Stimulated activated naive CD8-positive, alpha-beta T cell treated with anti-CD3 and anti-CD28 coated beads, Interleukin-15, amount 100 ng/mL, for 72 hours (primary cell): ENCODE measurements at places on chromosomes 3 and 15.

GRCh38 chr3:56974247-56974930 is 86.1 kb upstream of the SPATA12 start:
- no peak for DNase-seq

GRCh38 chr3:58560771-58561311 is 16.4 kb downstream of the FAM107A start:
- DNase-seq, result no peak

GRCh38 chr3:16060358-16060852 is 114.1 kb upstream of the GALNT15 start:
- no peak for DNase-seq

- DNase-seq, result no peak
Observed at GRCh38 chr3:128725547-128726022, 398 bp upstream of the RAB7A start.

DNA sequence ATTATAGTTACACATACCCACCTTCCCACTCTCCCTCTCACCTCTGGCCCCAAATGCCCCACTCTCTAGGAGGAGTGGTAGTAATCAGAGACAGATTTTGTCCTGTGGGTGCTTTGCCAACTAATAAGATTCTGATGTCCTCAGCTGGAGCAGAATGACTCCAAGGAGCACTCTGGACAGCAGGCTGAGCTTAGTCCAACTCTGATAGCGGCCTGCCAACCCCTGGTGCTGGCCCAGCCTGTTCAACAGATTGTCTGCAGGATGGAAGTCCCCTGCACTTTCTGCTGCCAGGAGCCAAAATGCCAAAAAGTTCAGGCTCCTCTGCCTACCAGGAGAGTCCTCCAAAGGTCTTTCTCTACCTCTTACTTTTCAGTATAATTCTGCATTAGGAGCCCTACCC is 160.5 kb upstream of the UMPS start:
- DNase-seq, result no peak

GRCh38 chr3:196440696-196441095 is 8.5 kb upstream of the UBXN7 start:
- DNase-seq, result no peak

DNA sequence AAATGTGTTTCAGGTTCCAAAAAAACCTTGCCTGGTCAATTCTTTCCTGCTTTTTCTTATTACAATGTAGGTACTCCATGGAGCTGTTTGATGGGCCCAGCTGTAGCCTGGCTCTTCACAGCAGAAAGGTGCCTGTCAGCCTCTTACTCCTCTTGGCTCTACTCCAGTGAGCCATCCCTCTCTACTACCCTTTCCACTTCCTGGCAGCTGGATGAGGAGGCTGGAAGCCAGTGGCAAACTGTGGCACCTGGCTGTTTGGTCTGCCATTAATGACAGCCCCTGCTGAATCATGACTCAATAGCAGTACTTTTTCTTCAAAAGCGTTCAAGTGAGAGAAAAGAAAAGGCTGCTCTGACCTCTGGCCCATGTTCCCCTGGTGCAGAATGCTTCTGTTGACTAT is 618.1 kb downstream of the PYDC2 start:
- DNase-seq, result no peak

DNA sequence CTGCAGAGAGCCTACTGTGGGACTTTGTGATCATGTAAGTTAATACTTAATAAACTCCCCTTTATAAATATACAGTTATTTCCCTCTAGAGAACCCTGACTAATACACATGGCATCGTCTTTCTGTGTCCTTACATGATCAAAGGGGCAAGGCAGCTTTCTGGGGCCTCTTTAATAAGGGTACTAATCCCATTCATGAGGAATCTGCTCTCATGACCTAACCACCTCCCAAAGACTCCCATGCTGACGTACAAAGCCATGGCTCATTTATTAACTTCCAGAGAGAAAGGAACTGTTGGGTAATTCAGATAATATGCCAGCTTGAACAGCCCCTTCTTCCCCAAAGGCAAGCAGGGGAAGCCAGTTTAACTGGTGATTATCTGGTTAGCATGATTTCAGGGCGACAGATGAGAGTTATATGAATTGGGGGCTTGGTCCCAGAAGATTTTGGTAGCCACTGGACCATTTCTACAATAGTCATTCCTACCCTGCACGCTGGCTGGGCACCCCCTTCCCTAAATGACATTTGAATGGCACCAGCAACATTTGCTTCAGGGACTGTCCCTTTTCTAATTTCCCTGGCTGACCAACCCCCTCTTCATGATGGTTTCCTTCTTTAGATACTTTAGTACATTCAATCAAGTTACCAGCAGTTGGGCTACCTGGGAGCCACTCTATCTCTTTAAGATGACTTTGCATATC is 83.6 kb upstream of the C3orf80 start:
- DNase-seq, result no peak

DNA sequence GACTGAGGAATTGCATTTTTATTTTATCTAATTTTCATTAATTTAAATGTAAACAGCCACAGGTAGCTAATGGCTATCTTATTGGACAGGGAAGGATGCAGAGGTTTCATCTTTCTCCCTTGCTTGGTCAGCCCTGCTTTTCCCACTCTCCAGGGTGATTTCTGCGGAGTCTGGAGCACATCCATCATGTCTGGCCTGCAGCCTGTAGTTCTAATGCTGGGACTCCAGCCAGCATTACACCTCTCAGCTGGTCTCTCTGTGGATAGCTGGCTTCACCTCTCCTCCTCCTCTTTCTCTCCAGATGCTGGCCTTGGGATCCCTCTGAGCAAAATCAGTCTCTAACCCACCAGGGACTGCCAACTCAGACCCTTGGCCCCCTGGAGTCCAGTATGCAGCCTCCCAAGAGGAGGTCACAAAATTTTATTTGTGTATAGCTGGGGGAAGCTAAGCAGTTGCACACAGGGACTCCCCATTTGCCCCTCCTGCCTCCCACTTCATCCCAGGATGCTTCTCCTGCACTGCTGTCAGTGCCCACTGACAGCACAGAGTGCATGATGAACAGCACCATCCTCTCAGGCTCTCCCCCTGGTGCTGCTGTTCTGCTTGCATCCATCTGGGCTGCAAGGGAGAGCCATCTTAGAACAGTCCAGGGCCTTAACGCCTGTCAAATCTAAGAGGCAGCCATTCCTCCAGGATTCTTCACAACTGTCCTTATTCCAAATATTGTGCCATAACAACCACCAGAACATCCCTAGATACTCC is 1.7 kb downstream of the BFSP2 start:
- DNase-seq, result no peak

- no peak for DNase-seq
Observed at GRCh38 chr3:101842935-101843330, 6.4 kb upstream of the NFKBIZ start.

GRCh38 chr3:188956839-188957489 is 214.8 kb upstream of the TPRG1 start:
- DNase-seq, result no peak

DNA sequence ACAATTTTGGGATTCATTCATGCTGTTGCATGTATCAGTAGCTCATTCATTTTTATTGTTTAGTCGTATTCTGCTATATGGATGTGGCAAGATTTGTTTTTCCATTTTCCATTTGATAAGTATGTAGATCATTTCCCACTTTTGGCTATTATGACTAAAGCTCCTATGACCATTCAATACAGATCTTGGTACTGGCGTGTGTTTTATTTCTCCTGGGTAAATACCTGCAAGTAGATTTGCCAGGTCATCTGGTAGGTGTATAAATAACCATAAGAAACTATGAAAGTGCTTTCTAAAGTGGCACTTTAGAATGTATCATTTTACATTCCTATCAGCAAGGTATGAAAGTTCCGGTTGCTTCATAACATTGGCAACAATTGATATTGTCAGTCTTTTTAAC is 124.6 kb downstream of the TNIK start:
- DNase-seq, result no peak

DNA sequence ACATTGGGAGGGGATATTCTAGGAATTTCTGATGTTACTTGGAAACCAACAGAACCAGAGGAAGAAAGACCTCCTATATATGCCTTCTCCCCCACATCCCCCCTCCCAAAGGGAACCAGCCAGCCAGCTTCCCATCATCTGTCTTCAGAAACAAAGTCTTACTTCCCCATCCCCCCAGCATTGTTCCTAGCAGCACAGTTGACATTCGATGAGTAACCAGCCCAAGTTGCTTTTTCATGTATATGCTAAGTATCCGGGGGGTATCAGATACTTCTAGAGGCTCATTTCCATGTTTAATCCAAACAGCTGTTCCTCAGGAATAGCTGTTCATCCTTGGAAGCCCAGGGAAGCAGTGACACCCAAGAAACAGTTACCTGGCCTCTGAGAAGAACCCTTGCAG is 16.0 kb downstream of the RMDN3 start:
- no peak for DNase-seq

DNA sequence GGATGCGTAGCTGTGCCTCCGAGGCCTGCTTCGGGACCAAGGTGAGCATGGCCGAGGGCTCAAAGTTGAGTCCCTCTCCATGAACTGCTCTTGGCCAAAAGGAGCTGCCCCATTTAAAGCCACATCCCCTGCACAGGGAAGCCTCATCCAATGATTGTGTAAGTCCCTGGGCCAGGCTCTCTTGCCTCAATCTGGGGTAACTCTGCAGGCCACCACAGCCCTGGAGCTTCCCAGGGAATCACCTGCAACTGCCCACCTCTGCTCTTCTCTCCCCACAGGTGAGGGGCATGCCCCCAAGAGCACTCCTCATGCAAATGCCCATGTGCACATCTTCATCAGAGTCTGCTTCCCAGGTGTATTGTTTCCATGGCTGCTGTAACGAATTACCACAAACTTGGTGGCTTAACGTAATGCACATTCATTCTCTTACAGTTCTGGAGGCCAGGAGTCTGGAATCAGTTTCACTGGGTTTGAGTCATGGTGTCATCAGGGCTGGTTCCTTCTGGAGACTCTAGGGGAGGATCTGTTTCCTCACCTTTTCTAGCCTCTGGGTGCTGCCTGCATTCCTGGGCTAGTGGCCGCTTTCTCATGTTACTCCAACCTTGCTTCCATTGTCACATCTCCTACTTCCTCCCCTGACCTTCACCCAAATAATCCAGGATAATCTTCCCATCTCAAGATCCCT is 25.0 kb upstream of the LOXL1 start:
- DNase-seq, result no peak

- no peak for DNase-seq
Observed at GRCh38 chr3:115806501-115806900, 183.2 kb downstream of the GAP43 start.

- DNase-seq, result no peak
Observed at GRCh38 chr3:148598619-148599018, 99.1 kb upstream of the AGTR1 start.

DNA sequence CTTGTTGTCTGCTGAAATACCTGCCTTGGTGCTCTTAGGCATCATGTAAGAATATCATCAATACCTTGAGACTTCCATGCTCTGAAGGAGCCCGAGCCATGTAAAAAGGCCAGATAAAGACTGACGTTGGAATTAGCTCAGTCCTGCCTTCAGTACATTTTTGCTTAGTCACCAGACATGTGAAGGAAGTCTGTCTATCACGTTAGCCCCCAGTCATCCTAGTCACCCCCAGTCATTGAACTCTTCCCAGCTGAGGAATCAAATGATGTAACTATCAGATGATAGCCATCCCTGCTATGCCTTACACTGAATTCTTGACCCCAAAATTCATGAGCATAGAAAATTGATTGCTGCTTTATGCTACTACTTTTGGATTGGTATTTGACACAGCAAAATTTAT is 351.2 kb upstream of the SGO1 start:
- DNase-seq, result no peak

- no peak for DNase-seq
Observed at GRCh38 chr15:84722628-84723027, 6.7 kb upstream of the SEC11A start.

GRCh38 chr3:110808630-110809029 is 263.0 kb upstream of the NECTIN3 start:
- DNase-seq, result no peak

DNA sequence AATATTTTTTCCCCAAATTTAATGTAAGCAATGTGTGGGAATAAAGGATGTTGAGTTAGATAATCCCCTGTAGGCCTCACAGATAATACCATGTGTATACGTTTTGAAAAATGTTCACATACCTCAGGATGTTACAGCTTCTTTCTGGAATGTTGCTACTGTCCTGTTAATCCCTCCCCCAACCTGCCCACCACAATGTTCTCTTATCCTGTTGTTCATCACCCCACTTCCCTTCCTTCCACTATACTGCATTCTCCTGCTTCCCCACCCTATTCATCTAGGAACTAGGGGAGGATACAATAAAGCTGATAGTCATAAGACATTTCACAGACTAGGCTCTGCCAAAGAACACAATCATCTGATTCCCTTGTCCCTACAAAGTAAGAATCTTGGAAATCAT is 92.1 kb downstream of the IGF2BP2 start:
- DNase-seq, result no peak

DNA sequence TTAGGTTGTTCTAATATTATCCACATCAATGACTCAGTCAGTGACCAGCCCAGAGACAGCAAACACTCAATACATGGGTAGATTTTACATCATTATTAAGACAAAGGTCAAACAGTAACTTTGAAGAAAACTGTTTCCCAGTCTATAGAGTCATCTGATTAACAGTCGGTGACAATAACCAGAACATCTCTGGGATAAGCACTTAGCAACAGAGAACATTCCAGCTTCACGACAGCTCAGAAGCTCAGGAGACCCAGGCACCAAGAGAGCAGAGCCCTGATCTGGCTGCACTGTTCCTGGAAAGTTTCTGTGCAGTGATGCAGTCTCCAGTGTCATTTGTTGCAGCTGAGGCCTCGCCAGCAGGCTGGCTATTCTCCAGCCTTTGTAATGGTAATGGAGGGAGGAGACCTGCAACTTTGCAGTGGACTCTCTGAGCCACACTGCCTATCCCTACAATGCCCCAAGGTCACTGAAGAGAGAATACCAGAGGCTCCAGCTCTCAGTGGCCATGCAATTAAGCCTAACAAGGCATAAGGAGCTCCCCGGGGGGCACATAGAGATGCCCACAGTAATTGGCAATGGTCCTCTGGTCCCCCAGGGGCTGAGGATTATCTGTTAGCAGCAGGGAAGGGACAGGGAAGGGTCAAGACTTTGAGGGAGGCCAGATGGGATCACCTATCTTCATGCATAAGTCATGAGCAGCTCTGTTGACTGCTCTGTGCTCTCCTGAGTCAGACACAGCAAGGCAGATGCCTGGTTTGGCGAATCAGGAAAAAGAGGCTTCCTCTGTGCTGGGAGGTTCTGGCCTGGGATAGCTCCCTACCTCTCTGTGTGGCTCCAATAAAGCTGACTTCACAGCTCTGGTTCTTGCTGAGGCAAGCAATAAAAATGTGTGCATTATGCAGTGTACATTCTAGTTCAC is 163.6 kb downstream of the CTNNB1 start:
- DNase-seq, result no peak
